Spleen (tissue), 13 donors: ENCODE measurements at places on chromosomes 2 and 18. TPM values are rescaled to one million over a fixed set of nuclear protein-coding genes. Genes with fewer than 3 reads are reported as not detected.

CFAP65 gene
- not detected for total RNA-seq

DNA sequence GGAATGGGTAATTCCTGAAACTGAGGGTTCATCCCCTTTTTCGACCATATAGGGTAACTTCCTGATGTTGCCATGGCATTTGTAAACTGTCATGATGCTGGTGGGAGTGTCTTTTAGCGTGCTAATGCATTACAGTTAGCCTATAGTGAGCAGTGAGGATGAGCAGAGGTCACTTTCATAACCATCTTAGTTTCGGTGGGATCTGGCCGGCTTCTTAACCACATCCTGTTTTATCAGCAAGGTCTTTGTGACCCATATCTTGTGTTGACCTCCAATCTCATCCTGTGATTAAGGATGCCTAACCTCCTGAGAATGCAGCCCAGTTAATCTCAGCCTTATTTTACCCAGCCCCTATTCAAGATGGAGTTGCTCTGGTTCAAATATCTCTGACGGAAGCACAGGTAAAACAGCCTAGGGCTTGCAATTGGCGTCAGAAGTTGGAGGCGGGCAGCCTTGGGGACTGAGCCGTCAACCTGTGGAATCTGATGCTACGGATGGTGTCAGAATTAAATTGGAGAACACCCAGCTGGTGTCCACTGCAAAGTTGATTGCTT, 19.5 kb downstream of the RALBP1 start:
- peaks cover 12% of the 10 kb centered on the region for H3K4me1 ChIP-seq
- no peak overlapping the region for H3K4me3 ChIP-seq
- no peak overlapping the region for H3K27ac ChIP-seq
- DNase-seq, result no peak

GNAL gene
- total RNA-seq, result 3.4 TPM

GRCh38 chr18:61579581-61579980, 246.4 kb downstream of the CDH20 start:
- DNase-seq, result no peak
- no peak overlapping the region for H3K27ac ChIP-seq
- peaks cover 23% of the 10 kb centered on the region for H3K4me1 ChIP-seq
- H3K4me3 ChIP-seq, result no peak overlapping the region
- H3K36me3 ChIP-seq, result no peaks in the 10 kb centered on the region
- no peaks in the 10 kb centered on the region for H3K27me3 ChIP-seq

DNA sequence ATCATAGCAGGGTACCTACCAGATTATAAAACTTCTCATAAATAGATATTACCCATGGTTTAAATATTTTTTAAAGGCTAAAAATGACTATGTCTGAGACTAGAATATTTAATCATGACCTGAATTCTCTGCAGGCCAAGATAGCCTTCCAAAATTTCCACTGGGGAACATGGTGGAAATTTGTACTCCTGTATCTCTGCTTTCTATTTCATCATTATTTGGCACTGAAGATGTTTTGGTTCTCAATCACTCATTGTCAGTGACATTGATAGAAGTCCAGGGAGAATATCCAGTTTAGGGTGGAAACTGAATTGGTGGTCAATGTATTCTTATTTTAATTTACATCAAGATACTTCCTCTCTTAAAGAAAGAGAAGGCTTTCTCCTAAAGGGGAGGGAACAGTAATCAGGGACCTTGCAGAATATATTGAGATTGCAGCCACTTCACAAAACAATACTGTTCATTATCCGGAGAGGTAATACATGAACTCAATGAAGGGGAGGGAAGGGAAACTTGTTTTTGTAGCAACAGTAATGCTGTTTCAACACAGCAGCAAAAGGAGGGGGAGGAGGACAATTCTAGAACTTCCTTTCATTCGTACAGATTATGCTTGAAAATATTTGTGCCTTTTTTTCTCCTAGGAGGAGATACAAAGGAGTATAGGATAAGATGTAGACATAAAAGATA, 34.1 kb downstream of the EEF1B2 start:
- H3K4me3 ChIP-seq, result no peak overlapping the region
- no peaks in the 10 kb centered on the region for H3K27me3 ChIP-seq
- DNase-seq, result no peak
- no peaks in the 10 kb centered on the region for H3K36me3 ChIP-seq
- H3K27ac ChIP-seq, result no peak overlapping the region
- H3K4me1 ChIP-seq, result no peaks in the 10 kb centered on the region

DNA sequence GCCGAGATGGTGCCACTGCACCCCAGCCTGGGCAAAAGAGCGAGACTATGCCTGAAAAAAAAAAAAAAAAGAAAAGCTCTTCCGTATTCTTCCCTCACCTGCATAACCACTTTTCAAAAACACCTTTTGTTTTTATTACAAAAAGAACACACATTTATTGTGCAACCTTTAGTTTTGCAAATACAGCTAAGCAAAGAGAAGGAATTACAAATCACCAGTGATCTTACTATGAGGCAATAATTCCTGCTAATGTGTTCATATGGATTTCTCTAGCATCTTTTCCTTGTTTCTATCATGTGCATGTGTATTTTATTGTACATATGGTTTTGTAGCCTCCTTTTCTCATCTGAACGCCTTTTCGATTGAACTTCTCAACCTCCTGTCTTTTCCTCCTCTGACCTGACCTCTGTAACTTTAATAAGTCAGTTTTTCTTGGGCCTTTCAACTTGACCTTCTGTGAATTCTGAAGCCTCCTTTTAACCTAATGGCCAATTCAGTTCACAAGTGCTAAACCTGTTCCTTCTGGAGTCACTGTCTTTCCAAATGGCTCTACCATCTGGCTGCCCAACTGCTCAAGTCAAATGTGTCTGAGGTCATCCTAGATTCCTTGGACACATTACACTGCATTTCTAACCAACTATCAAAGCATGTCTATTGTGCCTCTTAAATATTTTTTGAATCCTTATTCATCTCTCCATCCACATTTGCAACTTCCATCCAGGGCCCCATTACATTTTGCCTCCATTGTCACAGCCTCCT, 59.1 kb upstream of the DAPL1 start:
- no peak overlapping the region for H3K4me3 ChIP-seq
- no peaks in the 10 kb centered on the region for H3K4me1 ChIP-seq
- no peak overlapping the region for H3K27ac ChIP-seq
- no peaks in the 10 kb centered on the region for H3K36me3 ChIP-seq

- H3K27ac ChIP-seq, result no peak overlapping the region
- peaks cover 20% of the 10 kb centered on the region for H3K4me1 ChIP-seq
- peaks cover 3% of the 10 kb centered on the region for H3K27me3 ChIP-seq
- no peak for DNase-seq
- H3K36me3 ChIP-seq, result no peaks in the 10 kb centered on the region
- H3K4me3 ChIP-seq, result no peak overlapping the region
Observed at GRCh38 chr2:174996622-174997021, 8.6 kb downstream of the CHN1 start.

DNA sequence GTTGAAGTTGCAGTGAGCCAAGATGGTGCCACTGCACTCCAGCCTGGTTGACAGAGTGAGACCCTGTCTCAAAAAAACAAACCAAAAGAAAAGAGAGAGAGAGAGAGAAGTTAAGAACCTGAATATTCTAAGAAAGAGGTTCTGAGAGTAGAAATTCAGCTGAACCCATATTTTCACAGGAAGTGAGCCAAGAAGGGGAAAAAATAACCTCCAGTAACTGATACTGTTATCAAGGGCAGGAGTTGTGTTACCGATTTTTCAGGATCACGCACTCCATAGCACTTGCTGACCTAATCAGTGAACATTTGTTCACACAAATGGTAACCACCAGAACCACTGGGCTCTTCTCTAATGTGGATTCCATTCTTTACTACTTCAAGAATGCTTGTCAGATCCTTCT, 39.1 kb upstream of the BZW1 start:
- no peak for DNase-seq
- H3K27me3 ChIP-seq, result no peaks in the 10 kb centered on the region
- no peaks in the 10 kb centered on the region for H3K4me1 ChIP-seq
- no peak overlapping the region for H3K27ac ChIP-seq
- H3K4me3 ChIP-seq, result no peak overlapping the region
- H3K36me3 ChIP-seq, result no peaks in the 10 kb centered on the region

DNA sequence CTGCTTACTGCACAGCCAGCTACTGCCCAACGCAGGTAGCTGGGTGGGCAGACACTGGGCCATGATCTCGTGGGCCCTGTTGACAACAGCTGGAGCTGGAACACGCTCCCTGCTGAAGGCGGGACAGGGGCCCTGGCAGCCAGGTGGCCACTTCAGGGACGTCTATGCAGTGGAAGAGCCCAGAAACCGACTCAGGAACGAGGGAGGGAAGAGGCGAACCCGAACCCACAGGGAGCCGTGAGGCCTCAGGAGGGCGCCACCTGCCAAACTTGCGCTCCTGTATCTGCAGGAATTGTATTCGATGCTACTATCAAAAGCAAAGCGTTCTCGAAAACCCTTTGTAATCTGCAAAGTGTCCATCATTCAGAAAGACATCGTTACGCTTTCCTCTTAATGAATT, 198.4 kb downstream of the EIPR1 start:
- H3K27me3 ChIP-seq, result no peaks in the 10 kb centered on the region
- no peak overlapping the region for H3K27ac ChIP-seq
- no peaks in the 10 kb centered on the region for H3K4me1 ChIP-seq
- peak; percentile 54 for DNase-seq

GRCh38 chr2:45871025-45871424, 219.6 kb downstream of the PRKCE start:
- H3K27ac ChIP-seq, result no peak overlapping the region
- peaks cover 2% of the 10 kb centered on the region for H3K36me3 ChIP-seq
- no peaks in the 10 kb centered on the region for H3K27me3 ChIP-seq

DNA sequence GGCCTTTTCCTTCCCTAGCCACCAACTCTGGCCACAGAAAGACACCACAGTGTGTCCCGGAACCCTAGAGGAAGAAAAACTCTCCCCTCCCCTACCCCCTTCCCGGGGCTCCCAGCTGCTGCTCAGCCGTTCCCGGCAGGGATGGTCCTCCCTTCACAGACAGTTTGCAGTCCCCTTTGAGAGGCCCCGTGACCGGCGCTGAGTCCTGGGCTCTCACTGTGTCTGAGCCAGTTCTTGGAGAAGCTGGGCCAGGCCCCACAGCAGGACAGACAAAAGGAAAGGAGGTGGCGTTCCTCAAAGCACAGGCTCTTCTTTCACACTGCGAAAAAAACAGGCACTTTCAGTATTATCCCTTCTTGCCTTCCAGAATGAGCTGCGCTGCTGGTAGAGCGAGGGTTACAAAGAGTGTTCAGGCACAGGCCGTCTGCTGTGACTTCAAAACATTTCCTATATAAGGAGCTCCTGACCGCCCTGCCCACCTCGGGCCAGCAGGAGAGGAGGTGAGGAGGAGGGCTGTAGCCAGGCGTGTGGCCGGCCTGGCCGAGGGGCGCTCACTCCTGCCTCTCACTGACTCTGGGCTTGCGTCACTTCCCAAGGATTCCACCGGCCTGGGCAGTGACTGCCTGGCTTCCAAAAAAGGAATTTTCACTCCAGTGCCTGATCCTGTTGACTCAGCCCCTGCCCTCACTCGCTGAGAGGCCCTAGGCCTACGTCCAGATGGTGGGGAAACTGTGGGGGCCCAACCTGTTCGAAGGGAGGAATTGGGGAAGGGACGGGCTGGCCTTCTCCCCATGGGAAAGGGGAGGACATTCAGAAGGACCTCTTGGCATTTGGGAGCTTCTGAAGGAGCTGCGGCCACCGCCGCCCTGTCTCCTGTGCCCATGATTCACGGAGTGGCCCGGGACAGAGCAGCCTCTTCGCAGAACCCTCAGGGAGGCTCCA, 24.9 kb downstream of the CIDEA start:
- no peaks in the 10 kb centered on the region for H3K36me3 ChIP-seq
- H3K27ac ChIP-seq, result peak overlapping the region; percentile 78
- no peak overlapping the region for H3K4me3 ChIP-seq
- no peak for DNase-seq
- H3K4me1 ChIP-seq, result peaks cover 9% of the 10 kb centered on the region
- H3K27me3 ChIP-seq, result no peaks in the 10 kb centered on the region

DNA sequence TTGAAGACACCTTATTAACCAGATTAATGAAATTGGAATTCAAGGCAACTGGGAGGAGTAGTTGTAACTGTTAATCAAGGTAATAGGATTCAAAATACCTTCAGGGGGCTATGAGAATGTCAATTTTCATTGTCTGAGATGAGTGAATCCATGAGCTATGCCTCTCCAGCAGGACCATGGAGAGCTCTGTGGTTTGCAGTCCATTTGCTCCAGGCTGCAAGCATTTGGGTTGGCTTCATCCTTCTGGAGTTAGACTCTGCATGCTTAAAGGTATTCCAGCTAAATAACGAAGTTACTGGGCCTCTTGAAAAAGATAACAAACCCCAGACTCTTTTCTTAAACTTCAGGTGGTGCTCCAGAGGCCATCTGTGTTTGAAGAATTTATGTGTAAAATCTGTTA, 207.1 kb upstream of the SLC8A1 start:
- no peak overlapping the region for H3K4me3 ChIP-seq
- no peaks in the 10 kb centered on the region for H3K4me1 ChIP-seq
- no peaks in the 10 kb centered on the region for H3K27me3 ChIP-seq
- no peaks in the 10 kb centered on the region for H3K36me3 ChIP-seq

DNA sequence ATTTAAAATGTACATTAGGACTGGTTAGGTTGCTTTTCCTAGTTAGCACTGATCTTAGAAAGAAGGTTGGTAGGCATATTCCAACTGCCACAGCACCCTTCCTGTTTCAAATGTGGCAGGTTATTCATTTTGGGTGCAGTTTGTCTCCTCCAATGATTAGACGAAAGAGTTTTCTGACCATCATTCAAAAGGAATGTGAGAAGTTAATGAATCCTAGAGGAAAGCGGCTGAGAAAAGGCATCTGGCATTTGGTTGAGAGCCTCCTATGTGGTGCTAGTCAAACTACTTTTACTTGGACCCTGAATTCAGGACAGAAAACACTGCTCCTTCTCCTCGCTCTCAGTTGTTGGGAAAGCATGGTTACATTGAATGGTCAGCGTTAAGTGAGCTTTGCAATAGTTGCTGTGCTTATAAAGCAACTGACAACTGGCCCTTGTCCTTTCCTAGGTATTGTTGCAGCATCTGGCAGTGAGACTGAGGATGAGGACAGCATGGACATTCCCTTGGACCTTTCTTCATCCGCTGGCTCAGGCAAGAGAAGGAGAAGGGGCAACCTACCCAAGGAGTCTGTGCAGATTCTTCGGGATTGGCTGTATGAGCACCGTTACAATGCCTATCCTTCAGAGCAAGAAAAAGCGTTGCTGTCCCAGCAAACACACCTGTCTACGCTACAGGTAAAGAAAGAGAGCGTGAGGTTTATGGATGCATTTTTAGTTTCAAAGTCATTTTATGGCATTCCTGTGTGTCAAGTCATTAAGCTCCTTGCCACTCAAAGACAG, 6.1 kb downstream of the TGIF1 start:
- H3K4me1 ChIP-seq, result peaks cover 68% of the 10 kb centered on the region
- peak overlapping the region; percentile 99 for H3K27ac ChIP-seq
- no peak overlapping the region for H3K4me3 ChIP-seq
- DNase-seq, result no peak

DNA sequence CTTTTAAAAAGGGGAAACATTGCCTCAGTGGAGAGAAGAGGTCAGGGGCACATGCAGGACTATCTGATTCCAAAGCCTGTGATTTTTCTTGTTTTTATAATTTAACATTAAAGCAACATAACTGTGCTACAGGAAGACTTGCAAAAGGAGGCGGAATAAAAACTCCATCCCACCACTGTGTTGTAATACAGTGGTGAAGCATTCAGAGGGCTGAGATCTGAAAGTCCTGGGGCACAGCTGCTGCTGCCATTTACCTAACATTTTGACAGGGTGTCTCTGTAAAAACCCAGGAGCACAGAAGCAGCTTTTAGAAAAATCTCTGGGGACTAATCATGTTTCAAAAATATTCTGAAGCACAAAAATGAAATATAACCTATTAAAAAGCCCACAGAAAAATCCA, 97.6 kb downstream of the GRB14 start:
- H3K4me3 ChIP-seq, result no peak overlapping the region
- no peaks in the 10 kb centered on the region for H3K27me3 ChIP-seq
- H3K4me1 ChIP-seq, result no peaks in the 10 kb centered on the region
- H3K36me3 ChIP-seq, result no peaks in the 10 kb centered on the region
- DNase-seq, result no peak
- no peak overlapping the region for H3K27ac ChIP-seq
